Right renal pelvis (tissue), 4 donors: ENCODE measurements at places on chromosomes 7 and 10.

DNA sequence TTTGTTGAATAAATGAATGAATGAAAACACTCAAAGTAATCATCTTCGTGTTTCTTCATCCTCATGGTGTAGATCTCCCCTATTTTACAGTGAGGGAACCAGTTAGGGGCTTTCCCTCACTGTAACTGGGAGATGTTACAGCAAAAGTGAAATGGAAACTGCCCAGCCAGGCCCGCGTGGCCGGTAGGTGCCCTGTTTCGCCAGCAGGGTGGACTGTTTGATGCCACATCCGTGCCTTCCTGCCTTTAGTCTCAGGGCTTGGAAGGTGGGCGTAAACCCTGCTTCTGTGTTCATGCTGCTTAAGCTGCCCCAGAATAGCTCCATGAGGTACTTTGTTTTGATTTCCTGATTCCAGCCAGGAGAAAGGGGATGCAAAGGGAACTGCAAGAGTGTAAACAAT lies 268.8 kb downstream of the PLXNA4 start:
- no peak for DNase-seq

GRCh38 chr7:128882134-128882533 lies 19.5 kb downstream of the ATP6V1F start:
- no peak for DNase-seq

DNA sequence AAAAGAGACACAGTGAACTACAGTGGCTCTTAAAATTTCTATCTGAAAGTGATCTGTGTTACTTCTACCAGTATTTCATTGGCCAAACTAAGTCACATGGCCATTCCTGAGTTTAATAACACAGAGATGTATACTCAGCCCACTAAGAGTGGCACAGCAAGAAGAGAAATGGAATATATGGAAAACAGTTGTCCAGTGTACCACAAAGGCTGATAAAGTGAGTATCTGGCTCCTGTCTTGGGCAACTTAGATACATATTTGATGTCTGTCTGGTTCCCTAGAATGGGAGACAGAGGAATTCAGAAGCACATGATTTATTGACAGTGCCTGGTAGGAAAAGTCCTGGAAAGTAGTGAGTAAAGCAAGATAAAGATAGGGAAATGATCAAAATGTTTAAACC lies 10.1 kb upstream of the PON1 start:
- no peak for DNase-seq

DNA sequence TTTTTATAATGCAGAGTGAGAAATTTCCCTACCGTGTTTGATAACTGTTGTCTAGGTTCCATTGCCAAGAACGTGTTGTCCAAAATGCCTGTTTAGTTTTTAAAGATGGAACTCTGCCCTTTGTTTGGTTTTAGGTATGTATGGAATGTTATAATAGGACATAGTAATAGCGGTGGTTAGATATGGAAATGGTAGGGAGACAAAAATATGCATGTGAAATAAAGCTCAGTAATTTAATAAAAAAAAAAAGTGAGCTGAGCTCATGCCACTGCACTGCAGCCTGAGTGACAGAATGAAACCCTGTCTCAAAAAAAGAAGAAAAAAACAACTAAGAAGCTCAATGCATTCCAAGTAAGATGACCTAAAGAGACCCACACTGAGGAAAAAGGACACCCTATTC lies 72.9 kb downstream of the ZNF783 start:
- DNase-seq, result no peak

- no peak for DNase-seq
Measured at GRCh38 chr7:82477733-82478515, 34.3 kb upstream of the CACNA2D1 start.

DNA sequence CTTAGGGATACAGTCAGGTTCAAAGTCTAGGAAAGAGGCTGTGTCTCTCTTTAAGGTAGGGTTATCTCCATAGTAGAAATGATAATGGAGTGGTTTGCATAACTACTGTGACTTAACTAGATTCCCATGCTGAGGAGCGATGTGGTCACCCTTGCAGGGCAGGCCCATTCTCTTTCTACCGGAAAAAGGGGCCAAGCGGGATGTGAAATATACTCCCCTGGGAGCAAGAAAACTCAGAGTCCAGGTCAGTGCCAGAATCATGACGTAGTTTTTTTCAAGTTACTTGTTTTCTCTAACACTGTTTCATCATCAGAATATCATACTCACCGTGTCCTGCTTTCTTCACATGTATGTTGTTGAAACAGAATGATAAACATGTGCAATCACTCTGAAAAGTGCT lies 649.0 kb upstream of the ANKRD30A start:
- no peak for DNase-seq

DNA sequence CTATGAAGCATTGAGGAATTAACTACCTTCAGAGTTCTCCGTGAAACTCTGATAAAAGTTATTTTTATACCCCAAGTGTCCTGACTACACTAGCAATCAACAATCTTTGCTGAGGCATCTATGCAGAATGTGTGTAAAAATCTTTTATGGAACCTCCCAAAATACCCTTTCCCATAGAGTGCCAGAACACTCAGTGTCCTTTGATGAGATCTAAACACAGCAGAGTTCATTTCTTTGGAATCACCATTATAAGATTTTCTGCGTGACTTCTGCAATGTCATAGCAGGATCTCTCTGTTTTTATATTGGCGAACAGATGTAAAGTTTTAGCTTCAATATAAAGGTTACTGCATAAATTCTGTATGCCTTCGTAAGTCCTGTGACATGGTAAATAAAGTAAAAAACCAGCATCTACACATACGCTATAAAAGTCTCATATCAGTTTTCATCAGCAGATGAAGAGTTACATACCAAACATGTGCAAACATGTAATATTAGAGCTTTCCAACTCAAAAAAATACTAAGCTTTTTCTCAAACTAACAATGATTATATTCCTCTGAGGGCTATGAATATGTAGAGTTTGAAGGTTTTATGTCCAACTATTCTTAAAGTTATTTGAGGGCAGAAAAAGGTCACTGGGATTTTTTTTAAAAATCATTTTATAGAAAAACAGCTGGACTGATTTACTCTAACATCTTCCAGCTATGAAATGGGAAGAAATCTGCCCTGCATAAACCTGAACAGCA lies 67.2 kb downstream of the SKIDA1 start:
- DNase-seq, result peak; percentile 16

DNA sequence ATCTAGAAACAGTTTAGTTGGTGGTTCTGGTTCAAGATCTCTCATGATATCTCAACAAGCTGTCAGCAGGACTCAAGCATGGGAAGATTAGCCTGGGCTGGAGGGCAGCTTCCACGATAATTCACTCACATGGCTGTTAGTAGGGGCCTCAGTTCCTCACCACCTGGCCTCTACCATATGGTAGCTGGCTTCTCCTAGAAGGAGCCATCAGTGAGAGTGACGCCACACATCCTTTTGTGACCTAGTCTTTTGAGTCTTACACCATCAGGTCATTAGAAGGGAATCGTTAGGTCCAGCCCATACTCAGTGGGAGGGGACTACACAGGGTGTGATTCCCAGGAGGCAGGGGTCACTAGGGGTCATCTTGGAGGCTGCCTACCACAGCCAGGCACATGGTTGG lies 239.3 kb upstream of the PLPP4 start:
- DNase-seq, result no peak

DNA sequence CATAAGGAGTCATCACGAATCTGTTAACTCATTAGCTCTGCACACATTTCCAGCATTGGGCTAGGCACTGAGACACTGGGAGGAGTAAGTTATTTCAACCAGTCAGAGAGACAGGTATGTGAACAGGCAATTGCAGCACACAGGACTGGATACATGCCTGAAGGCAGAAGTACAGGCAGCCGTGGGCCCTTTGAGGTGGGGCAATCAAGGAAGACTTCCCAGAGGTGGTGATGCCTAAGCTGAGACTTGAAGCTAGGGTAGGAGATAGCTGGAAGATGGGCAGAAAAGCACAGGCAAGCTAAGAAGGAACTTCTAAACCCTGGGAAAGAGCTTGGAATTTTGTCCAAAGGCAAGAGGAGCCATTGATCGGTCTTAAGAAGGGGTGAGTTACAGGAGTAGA lies 249.7 kb downstream of the EMX2 start:
- DNase-seq, result no peak

DNA sequence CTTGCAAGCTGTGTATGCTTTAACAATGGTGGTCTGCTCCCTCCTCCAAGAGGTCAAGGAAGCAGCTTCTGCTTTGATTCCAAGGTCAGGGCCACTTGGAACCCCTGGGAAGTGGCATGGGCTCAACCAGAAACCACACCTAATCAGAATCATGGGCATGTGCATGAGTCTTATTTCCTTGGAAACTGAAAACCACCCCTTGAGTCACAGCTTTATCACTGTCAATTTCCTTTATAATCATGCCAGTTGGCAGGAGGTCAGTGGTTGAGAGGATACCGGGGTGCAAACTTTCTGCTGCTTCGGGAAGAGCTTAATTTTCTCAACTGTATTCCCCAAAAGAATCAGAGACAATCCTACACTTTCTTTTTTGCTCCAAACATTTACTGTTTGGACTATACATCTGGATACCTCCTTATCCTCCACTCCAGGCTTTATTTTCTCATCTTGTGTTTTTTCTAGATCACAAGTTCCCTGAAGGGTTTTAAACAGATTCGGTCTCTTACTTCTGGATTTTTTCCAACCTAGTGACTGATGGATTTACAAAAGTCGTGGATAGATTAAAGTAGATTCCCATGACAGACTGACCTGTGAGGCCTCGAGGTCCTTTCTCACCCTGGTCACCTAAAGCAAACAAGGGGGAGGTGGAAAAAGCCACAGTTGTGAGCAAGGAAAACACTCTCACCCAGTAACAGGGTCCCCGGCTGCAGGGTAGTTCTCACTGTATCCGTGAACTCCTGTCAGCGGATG lies 36.0 kb downstream of the COL17A1 start:
- no peak for DNase-seq

GRCh38 chr10:114683593-114683992 lies 25.5 kb upstream of the ABLIM1 start:
- DNase-seq, result no peak

- DNase-seq, result no peak
Measured at GRCh38 chr10:117652228-117653169, 110.0 kb downstream of the EMX2 start.

GRCh38 chr10:77925795-77926565 lies 575 bp downstream of the DLG5 start:
- DNase-seq, result no peak

- DNase-seq, result no peak
Measured at GRCh38 chr10:116112232-116113231, 160.5 kb downstream of the GFRA1 start.

- DNase-seq, result no peak
Measured at GRCh38 chr10:129766611-129767550, 197.2 kb downstream of the EBF3 start.

GRCh38 chr7:48643431-48644013 lies 280.8 kb upstream of the CDC14C start:
- DNase-seq, result no peak

GRCh38 chr7:86706406-86706805 lies 62.7 kb downstream of the GRM3 start:
- no peak for DNase-seq

DNA sequence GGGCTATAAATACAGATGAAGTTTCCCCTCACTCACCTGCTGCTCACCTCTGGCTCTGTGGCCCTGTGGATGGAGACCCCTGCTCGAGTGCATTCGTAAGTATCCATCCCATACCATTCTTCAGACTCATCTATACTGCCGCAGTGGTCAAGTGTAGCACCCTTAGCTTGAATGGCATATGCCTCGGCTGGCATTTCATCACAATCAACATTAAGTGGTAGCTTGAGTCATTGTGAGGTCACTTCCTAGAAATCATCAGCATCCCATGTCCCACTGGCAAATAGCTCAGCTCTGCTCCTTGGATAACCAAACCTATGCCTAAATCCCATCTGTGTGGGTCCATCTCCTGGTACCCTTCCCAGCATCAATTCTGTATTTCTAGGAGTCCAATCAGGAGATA lies 38.2 kb downstream of the MDH2 start:
- no peak for DNase-seq

DNA sequence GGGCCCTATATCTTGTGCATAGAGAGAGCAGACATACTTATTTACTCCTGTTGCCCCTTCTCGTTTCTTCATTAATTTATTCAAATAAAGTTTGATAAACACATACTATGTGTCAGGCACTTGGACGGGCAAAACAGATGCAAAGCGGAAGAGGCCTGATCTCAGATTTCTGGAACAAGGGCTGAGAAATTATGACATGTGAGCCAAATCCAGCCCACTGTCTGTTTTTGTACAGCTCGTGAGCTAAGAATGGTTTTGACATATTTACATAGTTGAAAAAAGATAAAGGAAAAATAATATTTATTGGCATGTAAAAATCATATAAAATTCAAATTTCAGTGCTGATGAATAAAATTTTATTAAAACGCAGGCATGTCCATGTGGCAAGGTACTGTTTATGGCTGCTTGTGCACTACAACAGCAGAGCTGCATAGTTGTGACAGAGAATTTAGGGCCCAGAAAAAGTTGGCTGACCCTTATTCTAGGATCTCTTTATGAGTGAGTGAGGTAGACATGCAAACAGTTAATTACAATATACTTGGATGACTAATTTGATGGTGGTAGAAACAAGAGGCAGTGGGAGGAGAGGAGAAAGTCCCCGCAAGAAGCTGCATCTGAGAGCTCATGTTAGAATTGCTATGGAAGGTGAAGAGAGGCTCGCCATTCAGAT lies 68.1 kb upstream of the ITPRID1 start:
- DNase-seq, result no peak

DNA sequence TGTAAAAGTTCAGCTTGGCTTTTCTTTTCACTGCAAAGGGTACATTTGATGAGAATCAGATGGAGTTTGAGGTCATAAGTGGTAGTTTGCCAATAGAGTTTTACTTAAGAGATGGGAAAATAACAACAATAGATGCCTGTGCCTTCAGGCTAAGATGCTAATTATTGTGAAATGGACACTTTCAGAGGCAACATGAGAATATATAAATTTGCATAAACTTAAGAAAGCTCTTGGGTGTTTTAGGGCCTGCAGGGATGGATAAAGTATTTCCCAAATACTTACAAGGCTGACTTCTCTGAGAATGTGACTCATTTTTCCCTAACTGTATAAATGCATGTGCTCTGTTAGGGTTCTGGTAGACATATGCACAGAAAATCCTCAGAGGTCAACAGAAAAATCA lies 200.3 kb upstream of the SVIL start:
- DNase-seq, result no peak

DNA sequence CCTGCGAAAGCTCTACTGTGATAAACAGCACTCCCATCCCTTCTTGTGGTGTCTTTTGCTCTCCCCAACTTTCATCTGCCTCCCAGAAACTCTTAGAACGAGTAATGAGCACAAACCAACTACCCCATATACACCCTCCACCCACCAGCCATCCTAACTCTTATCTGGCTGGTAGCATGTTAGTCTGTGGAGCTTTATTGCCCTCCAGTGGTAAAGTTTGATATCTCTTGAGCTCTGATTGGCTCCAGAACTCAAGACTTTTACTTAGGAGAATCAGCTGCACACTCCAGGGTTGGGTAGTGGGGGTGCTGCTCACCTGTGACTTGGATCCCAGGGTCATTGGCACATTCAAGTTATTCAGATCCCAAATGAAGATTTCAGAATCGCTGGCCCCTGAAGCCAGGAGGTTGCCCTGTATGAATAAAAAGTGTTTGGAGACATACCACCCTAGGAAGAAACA lies 10.9 kb downstream of the SEC31B start:
- DNase-seq, result no peak

DNA sequence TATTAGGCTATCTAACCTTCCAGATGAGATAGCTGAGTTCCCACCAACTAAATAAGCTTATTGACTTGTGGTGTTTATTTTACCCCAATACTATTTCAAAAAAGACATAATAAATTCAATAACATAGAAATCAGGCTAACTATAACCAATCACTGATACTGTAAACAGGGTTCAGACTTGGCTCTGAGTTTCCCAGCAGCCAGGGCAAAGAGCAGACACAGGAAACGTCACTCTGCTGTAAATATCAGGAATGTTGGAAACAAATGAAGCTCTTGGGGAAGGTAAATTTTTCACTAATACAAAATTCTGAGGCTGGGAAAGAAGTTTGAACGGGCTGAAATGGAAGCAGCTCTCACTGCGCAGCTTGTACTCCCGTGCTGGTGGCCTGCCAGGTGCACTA lies 114.6 kb downstream of the GALNT11 start:
- no peak for DNase-seq
